Breast epithelium (tissue), 4 donors: ENCODE measurements at places on chromosomes 7 and 10.

DNA sequence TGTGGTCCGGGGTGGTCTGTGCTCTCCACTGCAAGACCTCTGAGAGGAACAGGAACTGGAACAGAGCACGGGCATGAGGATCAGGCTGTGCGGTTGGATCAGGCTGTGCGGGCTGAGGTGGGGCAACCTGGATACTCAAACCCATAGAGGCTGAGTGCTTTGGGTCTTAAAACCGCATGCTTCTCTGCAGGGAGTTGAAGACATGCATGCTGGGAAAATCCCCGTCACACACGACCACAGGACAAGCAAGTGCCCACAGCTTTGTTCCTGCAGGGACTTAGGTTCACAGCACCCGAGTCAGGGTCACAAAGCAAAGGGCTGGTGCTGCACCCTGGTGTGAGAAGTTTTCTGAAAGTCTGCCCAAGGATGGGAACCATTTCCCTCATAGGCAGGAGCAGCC lies 221.2 kb downstream of the ZMYND11 start:
- no peak for DNase-seq

DNA sequence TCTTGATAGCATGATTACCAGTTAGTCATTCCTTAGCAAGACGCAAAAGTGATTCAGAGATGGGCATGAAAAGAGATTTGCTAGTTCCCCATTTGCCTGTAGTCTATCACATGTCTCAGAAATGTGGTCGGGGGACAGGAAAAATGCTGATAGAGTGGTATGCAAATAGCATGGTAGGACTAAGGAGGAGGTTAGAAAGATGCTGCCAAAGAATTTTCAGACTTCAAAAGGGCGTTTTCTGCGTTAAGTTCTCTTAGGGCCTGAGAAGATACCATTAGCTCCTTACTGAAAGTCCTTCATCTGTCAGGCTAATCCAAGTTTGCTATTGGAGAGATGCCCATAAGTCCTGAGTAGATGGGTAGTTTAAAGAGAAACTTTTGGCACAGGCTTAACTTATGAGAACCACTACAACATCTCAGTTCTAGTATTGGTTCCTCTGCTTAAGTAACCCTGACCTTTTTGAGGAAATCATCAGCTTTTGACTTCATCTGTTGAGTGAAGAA lies 2.7 kb downstream of the CALD1 start:
- no peak for DNase-seq

- no peak for DNase-seq
Observed at GRCh38 chr10:44301781-44302355, 83.0 kb downstream of the CXCL12 start.

DNA sequence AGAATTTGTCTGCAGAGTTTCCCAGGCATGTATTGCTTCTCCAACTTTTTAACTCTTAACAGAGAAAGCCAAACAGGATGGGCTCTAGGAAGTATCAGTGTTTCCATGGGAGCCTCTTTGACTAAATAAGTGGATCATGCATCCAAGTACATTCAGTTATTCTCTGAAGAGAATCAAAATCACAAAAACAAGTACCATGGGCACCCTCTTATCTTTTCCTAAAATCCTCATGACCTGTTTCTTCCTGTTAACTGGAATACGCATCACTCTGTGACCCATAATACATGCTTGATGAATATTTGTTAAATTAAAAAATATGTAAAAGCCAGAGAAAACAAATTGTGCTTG lies 186.9 kb upstream of the MGMT start:
- DNase-seq: no peak

DNA sequence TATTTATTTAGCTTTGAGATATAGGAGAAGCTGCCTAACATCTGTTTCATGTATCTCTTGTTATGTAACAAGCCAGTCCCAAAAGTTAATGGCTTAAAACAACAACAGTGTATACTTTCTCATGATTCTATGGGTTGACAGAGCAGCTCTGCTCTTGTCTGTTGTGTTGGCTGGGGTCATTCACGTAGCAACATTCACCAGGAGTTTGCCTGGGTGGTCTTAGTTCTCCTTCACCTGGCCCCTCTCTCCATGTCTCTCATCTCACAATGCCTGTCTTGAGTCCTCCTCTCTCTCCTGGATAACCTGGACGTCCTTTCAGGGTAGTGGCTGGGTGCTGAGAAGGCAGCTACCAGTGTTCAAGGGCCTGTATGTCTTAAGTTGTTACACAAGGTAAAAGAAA lies 27.5 kb downstream of the INPP5F start:
- DNase-seq: no peak

GRCh38 chr7:47792521-47793121 lies 155.6 kb downstream of the PKD1L1 start:
- DNase-seq: no peak

DNA sequence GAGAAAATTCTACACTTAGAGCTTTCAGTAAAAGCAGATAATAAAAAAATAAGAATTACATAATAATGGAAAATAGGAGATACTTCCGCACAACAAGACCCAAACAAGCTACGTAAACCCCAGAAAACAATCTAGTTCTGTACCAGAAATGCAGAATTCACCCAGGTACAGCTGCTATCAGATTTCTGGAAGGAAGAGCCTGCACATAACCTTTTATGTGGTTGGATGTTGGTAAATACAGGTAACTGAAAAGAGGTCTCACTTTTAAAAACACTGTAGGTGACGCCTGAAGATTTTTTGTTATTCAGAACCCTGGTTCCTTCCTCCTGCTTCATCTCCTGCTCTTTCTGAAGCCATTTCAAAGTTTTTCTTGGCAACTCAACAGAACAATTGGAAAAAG lies 29.9 kb downstream of the PANK1 start:
- no peak for DNase-seq

DNA sequence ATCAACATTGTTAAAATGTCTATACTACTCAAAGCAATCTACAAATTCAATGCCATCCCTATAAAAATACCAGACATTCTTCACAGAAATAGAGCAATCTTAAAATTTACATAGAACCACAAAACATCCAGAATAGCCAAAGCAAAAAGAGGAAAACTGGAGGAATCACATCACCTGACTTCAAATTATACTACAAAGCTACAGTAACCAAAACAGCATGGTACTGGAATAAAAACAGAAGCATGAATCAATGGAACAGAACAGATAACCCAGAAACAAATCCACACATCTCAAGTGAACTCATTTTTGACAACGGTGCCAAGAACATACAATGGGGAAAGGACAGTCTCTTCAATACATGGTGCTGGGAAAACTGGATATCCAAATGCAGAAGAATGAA lies 87.3 kb upstream of the EGFR start:
- no peak for DNase-seq

DNA sequence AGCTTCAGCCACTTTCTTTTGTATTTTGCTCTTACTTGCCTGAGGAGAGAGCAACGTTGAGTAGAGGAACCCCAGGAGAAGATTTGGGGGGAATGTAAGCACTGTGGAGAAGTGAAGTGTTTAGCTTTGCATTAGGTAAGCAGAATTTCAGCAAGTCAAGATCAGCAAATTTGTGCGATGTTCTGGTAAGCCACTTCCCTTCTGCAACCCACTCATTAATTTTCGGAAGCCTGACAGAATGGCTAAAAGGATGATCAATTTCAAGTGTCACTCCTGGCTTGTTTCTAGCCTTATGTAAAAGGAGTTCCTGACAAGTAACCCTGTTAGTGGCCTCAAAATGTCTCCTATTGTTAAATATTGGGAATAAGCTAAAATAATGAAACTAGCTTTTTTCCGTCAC lies 48.5 kb upstream of the NXPH1 start:
- DNase-seq: no peak

- no peak for DNase-seq
Observed at GRCh38 chr10:63318491-63318890, 147.3 kb downstream of the JMJD1C start.

GRCh38 chr7:21469894-21470293 lies 42.0 kb downstream of the SP4 start:
- DNase-seq: no peak
